ENCODE measurements at places on chromosomes 2 and 18. TPM values are rescaled to one million over a fixed set of nuclear protein-coding genes. Genes with fewer than 3 reads are reported as not detected.

GRCh38 chr2:99507937-99508818, 18.4 kb upstream of the REV1 start:
- no peaks in the 10 kb centered on the region for H3K27me3 ChIP-seq
- no peak overlapping the region for H3K4me3 ChIP-seq
- H3K4me1 ChIP-seq: no peaks in the 10 kb centered on the region
- H3K27ac ChIP-seq: no peak overlapping the region
- DNase-seq: no peak

GRCh38 chr2:101803945-101804696, 106.6 kb downstream of the MAP4K4 start:
- H3K4me1 ChIP-seq: peaks cover 5% of the 10 kb centered on the region
- H3K27ac ChIP-seq: no peak overlapping the region
- no peaks in the 10 kb centered on the region for H3K27me3 ChIP-seq

GRCh38 chr2:217641960-217642359, 360.8 kb downstream of the TNS1 start:
- H3K36me3 ChIP-seq: no peaks in the 10 kb centered on the region
- H3K4me3 ChIP-seq: no peak overlapping the region
- H3K27ac ChIP-seq: no peak overlapping the region
- no peak for DNase-seq
- no peaks in the 10 kb centered on the region for H3K4me1 ChIP-seq
- H3K27me3 ChIP-seq: no peaks in the 10 kb centered on the region

GRCh38 chr2:42364658-42365057, 3.6 kb upstream of the COX7A2L start:
- H3K27ac ChIP-seq: no peak overlapping the region
- H3K36me3 ChIP-seq: no peaks in the 10 kb centered on the region
- H3K4me1 ChIP-seq: no peaks in the 10 kb centered on the region
- H3K4me3 ChIP-seq: no peak overlapping the region

DNA sequence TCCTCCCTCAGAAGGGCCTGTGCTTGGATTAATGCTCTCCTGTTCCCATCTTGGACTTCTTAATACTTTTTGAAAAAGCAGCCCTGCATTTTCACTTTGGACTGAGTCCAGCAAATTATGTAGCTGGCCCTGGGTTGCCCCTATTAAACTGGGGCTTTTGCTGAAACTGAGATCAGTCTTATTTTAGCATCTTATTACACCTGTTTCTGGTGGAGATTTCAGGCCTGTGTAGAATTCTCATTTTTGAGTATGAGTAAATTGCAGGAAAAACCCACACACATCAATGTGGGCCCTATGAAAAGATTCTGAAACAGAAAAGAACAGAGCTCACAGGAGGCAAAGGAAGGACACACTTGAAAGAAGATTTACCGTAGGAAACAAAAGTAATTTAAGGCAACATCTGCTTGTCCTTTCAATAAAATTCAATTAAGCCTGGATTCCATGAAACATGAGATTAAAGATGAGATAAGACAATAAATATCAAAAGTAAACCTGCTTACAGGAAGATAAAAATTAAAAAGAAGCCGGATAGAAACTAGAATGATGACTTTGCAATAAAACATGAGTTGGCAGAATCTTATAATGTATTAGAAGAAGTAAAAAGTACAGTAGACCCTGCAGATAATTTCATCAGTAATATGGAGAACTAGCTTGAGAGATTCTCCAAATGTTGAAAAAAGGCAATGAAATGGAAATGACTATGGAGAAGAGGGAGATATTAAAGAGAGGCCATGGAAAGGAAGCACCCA, 90.7 kb upstream of the GCFC2 start:
- H3K4me1 ChIP-seq: no peaks in the 10 kb centered on the region
- H3K4me3 ChIP-seq: no peak overlapping the region

- no peak overlapping the region for H3K4me3 ChIP-seq
- no peaks in the 10 kb centered on the region for H3K27me3 ChIP-seq
- no peaks in the 10 kb centered on the region for H3K36me3 ChIP-seq
- no peak for DNase-seq
- peaks cover 21% of the 10 kb centered on the region for H3K4me1 ChIP-seq
- peak overlapping the region; percentile 78 for H3K27ac ChIP-seq
These were observed 197.1 kb downstream of the SMAD7 start for GRCh38 chr18:48753691-48754090.

GRCh38 chr2:75500633-75501032, 60.1 kb downstream of the EVA1A start:
- no peaks in the 10 kb centered on the region for H3K27me3 ChIP-seq
- no peaks in the 10 kb centered on the region for H3K36me3 ChIP-seq
- H3K27ac ChIP-seq: no peak overlapping the region
- no peaks in the 10 kb centered on the region for H3K4me1 ChIP-seq
- DNase-seq: no peak

The INO80B gene
- total RNA-seq: 26.2 TPM

GRCh38 chr2:69087912-69088240, 74.9 kb downstream of the ANTXR1 start:
- DNase-seq: no peak
- H3K4me3 ChIP-seq: no peak overlapping the region
- H3K27me3 ChIP-seq: no peaks in the 10 kb centered on the region
- no peaks in the 10 kb centered on the region for H3K36me3 ChIP-seq
- H3K27ac ChIP-seq: no peak overlapping the region
- no peaks in the 10 kb centered on the region for H3K4me1 ChIP-seq

- no peaks in the 10 kb centered on the region for H3K36me3 ChIP-seq
- H3K27ac ChIP-seq: no peak overlapping the region
- no peaks in the 10 kb centered on the region for H3K27me3 ChIP-seq
These were observed 18.2 kb downstream of the CYBRD1 start for GRCh38 chr2:171540437-171540836.

The CD8A gene
- total RNA-seq: 3.2 TPM

DNA sequence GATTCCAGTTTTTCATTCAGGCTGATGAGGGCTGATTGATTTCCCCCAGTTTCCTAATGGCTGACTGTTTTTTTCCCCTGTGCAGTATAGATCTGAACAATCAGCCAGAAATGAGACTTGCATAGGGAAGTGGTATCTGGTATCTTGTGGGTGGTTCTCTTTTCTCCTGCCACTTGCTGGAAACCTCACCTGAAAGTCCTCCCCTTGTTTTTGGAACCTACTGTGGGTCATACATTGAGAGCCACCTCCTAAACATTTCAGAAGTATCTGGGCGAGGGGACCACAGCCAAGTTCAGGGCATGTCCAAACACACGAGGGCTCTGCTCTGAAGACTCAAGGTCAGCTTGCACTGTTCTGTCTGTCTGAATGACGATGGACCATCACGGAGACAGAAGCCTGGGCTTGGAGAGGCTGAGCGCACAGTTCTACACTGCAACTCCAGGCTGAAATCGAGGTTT, 19.3 kb downstream of the ALPK2 start:
- H3K27me3 ChIP-seq: no peaks in the 10 kb centered on the region
- DNase-seq: no peak
- H3K36me3 ChIP-seq: no peaks in the 10 kb centered on the region
- H3K27ac ChIP-seq: no peak overlapping the region

DNA sequence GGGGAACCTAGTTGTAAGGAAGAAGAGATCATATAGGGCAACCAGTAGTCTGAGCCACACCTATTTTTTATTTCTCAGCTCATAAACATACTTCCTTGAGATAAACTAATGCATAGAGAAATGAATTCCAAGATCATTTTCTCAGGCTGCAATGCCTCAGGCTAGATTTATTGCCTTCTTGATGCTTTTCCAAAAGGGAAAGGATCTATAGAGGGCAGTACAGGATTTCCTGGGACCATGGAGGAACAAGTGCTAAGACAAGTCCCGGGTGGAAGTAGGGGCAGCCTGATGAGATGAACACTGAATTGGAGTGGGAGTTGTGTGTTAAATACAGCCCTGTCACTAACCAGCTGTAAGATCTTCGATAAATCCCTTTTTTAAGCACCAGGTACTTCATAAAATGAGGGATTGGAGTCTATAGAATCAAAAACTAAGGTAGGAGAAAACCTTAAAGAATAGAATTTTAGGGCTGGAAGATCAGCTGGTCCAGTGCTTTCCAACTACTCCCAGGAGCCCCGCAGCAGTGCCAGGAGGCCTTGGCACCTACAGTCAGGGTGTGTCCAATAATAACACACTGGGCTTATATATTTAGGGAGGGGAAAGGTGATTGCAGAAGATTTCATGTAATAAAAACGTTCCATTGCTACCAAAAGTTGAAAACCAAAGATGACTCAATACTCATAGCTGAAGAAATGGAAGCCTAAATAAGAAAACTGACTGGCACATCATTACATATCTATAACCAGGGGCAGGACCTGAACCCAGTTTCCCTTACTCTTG, 58.1 kb downstream of the SERTAD2 start:
- peaks cover 6% of the 10 kb centered on the region for H3K4me1 ChIP-seq
- H3K27ac ChIP-seq: no peak overlapping the region
- DNase-seq: no peak
- no peak overlapping the region for H3K4me3 ChIP-seq

- no peak overlapping the region for H3K27ac ChIP-seq
- no peaks in the 10 kb centered on the region for H3K27me3 ChIP-seq
- H3K4me3 ChIP-seq: no peak overlapping the region
- H3K36me3 ChIP-seq: no peaks in the 10 kb centered on the region
These were observed 693.1 kb downstream of the DCC start for GRCh38 chr18:53033128-53033527.

DNA sequence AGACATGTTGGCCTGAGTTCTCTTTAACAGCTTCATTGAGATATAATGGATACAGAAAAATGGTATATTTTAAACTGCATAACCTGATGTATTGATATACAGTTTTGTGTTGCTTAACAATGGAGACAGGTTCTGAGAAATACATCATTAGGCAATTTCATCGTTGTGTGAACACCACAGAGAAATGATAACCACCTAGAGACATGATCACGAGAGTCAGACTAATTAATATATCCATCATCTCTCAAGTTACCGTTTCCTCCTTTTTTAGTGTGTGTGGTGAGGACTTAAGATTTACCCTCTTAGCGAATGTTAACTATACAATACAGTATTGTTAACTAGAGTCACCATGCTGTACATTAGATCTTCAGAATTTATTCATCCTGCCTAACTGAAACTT, 178.1 kb downstream of the FMNL2 start:
- no peak overlapping the region for H3K4me3 ChIP-seq
- H3K27me3 ChIP-seq: no peaks in the 10 kb centered on the region

The SPRED2 gene
- total RNA-seq: 25.2 TPM

DNA sequence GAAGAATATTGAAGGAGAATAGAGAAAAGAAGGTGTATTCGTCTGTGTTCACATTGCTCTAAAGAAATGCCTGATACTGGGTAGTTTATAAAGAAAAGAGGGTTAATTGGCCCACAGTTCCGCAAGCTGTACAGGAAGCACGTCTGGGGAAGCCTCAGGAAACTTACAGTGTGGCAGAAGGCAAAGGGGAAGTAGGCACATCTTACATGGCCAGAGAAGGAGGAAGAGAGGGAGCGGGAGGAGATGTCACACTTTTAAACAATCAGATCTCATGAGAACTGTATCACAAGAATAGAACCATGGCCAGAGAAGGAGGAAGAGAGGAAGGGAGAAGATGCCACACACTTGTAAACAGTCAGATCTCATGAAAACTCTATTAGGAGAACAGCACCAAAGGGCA, 159.6 kb upstream of the TPO start:
- no peak for DNase-seq
- H3K36me3 ChIP-seq: no peaks in the 10 kb centered on the region
- H3K4me3 ChIP-seq: no peak overlapping the region
- no peak overlapping the region for H3K27ac ChIP-seq
- no peaks in the 10 kb centered on the region for H3K4me1 ChIP-seq

The OTOF gene
- 0.32 TPM for total RNA-seq

GRCh38 chr18:8689517-8689916, 15.8 kb upstream of the MTCL1 start:
- no peaks in the 10 kb centered on the region for H3K27me3 ChIP-seq
- no peaks in the 10 kb centered on the region for H3K4me1 ChIP-seq
- no peak overlapping the region for H3K27ac ChIP-seq
- no peak overlapping the region for H3K4me3 ChIP-seq

GRCh38 chr2:198322275-198322674, 517.9 kb downstream of the PLCL1 start:
- DNase-seq: no peak
- H3K4me1 ChIP-seq: no peaks in the 10 kb centered on the region
- H3K27ac ChIP-seq: no peak overlapping the region

DNA sequence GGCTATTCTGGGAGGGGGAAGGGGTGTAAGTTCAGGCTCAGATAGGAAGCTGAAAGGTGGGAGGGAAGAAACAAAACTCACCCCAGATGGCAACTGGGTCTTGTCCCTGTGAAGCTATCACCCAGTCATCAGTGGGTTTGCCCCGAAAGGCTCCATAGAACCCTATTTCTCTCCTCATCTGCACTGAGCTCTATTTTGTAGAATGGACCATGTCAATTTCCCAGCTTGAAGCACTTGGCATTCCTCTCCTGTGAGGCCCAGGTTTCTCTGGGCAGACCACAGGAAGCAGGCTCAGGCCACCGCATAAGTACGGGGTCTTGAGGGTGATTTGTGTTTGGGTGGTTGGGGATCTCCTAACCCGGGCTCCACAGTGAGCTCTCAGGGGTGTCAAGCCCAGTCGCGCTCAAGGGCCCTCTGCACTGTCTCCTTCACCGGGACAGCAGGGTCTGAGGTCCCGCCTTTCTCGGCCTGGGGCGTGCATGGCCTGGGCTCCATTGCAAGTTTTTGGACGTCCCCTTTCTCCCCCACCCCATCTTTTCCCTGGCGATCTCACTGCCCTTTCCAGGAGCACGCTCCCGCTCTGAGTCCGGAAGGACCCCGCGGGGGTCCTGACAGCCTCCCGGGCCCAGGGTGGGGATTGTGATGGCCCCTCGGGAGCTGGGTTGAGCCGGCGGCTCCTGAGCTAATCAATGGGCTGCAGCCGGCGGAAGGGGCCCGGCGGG, 27.3 kb upstream of the NOTO start:
- no peaks in the 10 kb centered on the region for H3K36me3 ChIP-seq
- no peak overlapping the region for H3K27ac ChIP-seq
- DNase-seq: no peak
- H3K27me3 ChIP-seq: no peaks in the 10 kb centered on the region

GRCh38 chr2:12686708-12687283, 29.9 kb upstream of the TRIB2 start:
- H3K27me3 ChIP-seq: no peaks in the 10 kb centered on the region
- no peak overlapping the region for H3K27ac ChIP-seq

GRCh38 chr2:3563521-3563976, 5.4 kb upstream of the RNASEH1 start:
- H3K36me3 ChIP-seq: no peaks in the 10 kb centered on the region
- H3K4me1 ChIP-seq: no peaks in the 10 kb centered on the region
- no peaks in the 10 kb centered on the region for H3K27me3 ChIP-seq
- DNase-seq: no peak
- H3K27ac ChIP-seq: no peak overlapping the region

GRCh38 chr18:39596891-39597290, 2031.3 kb upstream of the CELF4 start:
- H3K27ac ChIP-seq: no peak overlapping the region
- no peak for DNase-seq
- no peaks in the 10 kb centered on the region for H3K27me3 ChIP-seq
- no peaks in the 10 kb centered on the region for H3K4me1 ChIP-seq
- no peaks in the 10 kb centered on the region for H3K36me3 ChIP-seq
- H3K4me3 ChIP-seq: no peak overlapping the region

- no peaks in the 10 kb centered on the region for H3K36me3 ChIP-seq
- H3K27me3 ChIP-seq: no peaks in the 10 kb centered on the region
- no peak overlapping the region for H3K4me3 ChIP-seq
These were observed 12.0 kb upstream of the SLC25A52 start for GRCh38 chr18:31772699-31773098.

Data from breast epithelium (tissue), 4 donors.